ENCODE measurements at places on chromosomes 16 and 17.

DNA sequence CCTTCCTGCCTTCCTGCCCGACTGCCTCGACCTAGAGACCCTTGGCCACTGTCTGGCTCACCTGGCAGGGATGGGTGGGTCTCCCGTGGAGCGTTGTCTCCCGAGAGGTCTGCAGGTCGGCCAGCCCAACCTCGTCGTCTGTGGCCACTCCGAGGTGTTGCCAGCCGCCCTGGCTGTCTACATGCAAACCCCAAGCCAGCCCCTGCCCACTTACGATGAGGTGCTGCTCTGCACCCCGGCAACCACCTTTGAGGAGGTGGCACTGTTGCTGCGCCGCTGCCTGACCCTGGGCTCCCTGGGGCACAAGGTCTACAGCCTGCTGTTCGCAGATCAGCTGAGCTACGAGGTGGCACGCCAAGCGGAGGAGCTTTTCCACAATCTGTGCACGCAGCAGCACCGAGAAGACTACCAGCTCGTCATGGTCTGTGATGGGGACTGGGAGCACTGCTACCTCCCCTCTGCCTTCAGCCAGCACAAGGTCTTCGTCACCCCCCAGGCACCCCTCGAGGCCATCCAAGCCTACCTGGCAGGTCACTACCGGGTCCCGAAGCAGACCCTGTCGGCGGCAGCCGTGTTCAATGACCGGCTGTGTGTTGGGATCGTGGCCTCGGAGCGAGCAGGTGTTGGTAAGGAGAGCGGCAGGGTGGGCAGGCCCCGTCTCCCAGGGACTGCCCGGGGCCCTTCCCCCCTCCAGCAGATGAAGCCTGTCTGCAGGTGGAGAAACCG lies 75.1 kb upstream of the ENDOV start:
- no peak for DNase-seq

DNA sequence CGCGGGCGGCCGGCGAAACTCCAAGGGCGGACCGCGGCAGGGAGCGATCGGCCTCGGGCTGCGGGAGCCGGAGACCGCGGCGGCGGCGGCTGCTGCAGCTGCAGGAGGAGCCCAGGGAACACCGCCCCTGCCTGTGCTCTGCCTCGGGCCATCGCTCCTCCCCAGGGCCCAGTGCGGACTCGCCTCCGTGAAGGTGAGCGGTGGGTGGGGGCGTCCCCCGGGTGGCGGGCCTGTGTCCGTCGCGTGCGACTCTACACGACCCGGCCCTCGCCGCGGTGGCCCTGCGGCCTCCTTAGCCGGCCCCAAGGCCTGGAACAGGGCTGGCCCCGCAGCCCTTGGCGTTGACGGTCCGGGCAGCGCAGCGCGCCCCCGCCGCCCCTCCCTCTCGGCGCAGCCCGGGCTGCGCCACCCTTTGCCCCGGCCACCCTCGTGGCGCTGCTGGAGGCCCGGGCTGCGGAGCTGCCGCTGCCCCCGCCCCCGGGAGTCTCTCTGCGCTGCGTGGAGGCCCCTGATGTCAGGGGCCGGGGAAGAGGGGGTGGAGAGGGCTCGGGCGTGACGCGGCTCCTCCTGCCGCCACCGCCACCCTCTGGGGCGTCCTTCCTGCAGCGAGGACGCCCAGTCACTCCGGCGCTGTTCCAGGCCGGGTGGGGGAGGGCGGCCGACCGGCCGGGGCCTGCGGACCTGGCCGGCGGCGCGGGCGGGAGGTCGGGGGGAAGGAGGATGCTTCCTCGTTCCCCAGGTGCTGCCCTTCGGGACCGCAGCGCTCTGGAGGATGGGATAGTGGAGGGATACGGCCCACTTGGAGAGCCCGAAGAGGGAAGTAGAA lies 485 bp downstream of the DYNLL2 start:
- peak; percentile 51 for DNase-seq

DNA sequence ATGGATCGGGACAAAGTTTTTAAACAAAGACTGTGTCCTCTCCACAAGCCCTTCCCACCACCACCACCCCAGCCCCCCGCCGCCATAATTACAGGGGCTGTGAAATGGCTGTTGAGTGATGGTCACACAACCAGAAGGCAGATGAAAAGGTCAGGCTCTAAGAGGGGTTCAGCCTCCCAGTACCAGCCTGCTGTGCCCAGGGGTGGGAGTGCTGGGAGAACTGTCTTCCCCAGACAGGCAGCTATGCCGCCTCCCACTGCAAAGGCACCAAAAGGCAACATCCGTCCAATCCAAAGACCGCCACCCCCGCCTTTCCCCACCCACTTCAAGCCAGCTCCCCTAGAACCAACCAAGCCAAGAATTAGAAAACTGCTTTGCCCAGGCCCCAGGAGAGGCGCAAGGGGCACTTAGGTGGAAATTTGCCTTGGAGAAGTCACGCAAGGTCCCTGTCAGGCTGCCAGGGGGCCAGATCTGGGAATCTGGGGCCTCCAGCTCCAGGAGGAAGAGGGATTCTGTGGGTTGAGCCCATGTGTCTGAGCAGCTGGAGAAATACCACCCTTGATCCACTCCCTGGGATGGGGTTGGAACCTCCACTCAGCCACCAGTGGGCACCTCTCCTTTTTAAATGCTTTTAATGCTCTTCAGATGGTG lies 14.4 kb downstream of the CARHSP1 start:
- no peak for DNase-seq

DNA sequence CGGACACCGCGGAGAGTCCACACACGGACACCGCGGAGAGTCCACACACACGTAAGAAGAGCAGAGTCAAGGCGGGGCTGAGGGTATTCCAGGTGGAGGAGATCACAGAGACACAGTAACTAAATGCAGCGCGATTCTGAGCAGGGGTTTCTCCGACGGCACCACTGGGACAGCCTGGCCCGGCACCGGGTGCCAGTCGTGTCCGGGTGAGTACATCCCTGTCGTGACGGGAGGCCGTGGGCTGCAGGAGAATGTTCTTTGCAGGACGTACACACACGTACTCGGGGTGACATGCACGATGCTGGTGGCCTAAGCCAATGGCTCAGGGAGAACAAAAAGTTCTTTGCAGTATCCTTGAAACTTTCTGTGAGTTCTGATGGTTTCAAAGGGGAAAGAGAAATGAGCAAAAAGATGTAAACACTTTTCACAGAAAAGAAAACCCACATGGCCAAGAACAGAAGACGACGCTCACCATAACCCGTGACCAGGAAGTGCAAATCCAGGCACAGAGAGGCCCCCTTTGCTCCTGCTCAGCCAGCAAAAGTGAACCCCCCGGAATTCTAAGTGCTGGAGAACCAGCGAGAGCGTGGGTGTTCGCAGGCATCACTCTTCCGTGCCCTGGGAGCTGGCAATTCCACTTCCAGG lies 53.7 kb upstream of the METRNL start:
- no peak for DNase-seq

DNA sequence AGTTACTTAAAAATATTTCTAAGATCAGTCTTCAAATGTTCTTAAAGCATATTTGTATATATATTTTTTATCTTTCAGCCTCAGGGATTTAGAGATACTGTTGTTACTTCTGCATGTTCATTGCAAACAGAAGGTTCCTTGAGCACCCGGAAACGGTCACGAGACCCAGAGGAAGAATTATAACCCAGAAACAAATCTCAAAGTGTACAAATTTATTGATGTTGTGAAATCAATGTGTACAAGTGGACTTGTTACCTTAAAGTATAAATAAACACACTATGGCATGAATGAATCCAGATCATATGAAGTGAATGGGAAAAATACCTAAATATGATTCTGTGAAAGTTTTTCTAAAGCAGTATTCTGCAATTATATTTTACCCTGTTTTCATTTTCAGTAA lies 21.6 kb upstream of the PPM1E start:
- no peak for DNase-seq

DNA sequence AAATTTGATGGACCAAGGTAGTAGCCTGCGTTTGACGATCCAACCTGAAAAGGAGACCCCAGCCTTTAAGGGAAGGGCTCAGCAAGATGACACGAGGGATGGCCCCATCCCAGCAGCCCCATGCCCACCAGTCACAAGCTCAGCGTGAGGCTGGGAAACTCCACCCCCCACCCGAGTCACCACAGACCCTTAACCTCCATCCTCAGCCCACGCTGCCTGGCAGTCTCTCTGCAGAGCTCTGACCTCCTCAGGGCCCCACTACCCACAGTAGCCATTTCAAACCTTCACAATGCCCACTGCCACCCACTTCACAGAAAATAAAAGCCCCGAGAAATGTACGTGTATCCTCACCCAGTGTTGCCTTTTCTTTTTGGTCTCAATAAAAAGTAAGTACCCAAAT lies 18.7 kb downstream of the USP36 start:
- DNase-seq = no peak

- DNase-seq = no peak
Observed at GRCh38 chr17:5373112-5373511, 46.4 kb downstream of the NUP88 start.

DNA sequence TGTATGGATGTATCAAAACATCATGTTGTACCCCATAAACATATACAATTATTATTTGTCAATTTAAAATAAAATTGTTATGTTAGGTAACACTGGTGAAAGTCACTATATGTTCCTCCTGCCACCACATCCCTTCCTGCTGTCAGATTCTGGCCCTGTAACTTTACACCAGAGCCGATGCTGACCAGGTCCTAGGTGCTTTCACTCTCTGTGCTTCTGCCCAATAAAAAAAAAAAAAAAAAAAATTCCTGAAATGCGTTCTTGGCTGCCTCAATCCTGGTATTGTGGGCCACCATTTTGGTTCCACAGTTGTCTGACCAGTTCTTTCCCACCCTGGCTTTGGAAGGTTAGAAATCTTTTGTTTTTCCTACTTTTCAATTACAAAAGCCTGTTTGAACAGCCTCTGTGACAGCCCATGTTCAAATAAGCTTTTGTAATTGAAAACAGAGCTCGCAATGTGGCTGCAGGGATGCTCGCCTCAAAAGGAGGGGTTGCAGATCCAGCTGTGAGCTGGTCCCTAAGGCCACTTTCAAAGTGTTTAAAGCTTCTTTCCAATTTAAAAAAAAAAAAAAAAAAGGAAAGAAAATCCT lies 831.0 kb upstream of the EEF2KMT start:
- no peak for DNase-seq

DNA sequence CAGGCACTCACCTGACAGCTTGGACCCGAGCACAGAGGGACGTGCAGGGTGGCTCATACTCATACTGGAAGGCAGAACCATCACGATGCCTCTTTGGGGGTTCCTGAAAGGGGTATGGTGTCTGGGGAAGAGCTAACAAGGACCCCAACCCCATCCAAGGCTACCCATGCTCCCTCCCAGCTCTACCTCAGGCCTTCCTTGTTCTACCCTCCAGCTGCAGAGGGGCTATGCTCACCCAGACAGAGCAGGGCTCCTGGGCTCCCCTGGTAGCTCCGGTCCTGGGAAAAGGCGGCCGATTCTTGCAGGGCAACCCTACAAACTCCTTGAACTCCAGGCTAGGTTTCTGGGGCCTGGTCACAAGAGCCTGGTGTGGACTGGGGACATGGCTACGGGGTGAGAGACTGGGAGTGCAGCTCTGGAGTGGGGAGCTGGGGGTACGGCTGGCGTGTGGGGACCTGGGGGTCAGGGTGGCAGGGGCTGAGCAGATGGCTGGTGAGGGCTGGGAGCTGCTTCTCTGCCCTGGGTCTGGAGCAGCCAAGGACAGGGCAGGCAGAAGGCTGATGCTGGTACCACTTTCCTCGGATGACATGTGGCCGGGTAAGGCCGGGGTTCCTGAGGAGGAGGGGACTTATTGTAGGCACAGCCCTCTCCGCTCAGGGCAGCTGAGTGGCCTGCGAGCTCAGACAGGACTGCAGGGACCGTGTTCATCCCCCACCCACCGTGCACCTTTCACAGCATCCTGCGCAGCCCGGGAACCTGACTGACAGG lies 2.1 kb downstream of the ACD start:
- DNase-seq = no peak

GRCh38 chr17:71522383-71522782 lies 598.4 kb upstream of the SOX9 start:
- no peak for DNase-seq

- DNase-seq = no peak
Observed at GRCh38 chr16:88508868-88509748, 56.0 kb downstream of the ZFPM1 start.

- no peak for DNase-seq
Observed at GRCh38 chr17:1076299-1076981, 79.5 kb downstream of the TIMM22 start.

- DNase-seq = no peak
Observed at GRCh38 chr17:51064061-51064735, 56.5 kb downstream of the SPAG9 start.

All from activated T-helper 1 cell treated with anti-CD3 and anti-CD28 coated beads, Interleukin-2, amount 50 U/mL, for 16 hours (primary cell).